Activated naive CD8-positive, alpha-beta T cell treated with anti-CD3 and anti-CD28 coated beads, Interleukin-2, amount 10 ng/mL, durations not matched to agents 7 days and 5 days (primary cell): ENCODE measurements at places on chromosomes 5 and 9. TPM values are rescaled to one million over a fixed set of nuclear protein-coding genes. Genes with fewer than 3 reads are reported as not detected.

GRCh38 chr9:96388144-96388543, 4.6 kb upstream of the SLC35D2 start:
- no peak for DNase-seq

GRCh38 chr5:90909940-90910339, 351.3 kb downstream of the ADGRV1 start:
- DNase-seq, result no peak

Gene CDX1
- total RNA-seq, result not detected

Gene DHX29
- 18.9 TPM for total RNA-seq

DNA sequence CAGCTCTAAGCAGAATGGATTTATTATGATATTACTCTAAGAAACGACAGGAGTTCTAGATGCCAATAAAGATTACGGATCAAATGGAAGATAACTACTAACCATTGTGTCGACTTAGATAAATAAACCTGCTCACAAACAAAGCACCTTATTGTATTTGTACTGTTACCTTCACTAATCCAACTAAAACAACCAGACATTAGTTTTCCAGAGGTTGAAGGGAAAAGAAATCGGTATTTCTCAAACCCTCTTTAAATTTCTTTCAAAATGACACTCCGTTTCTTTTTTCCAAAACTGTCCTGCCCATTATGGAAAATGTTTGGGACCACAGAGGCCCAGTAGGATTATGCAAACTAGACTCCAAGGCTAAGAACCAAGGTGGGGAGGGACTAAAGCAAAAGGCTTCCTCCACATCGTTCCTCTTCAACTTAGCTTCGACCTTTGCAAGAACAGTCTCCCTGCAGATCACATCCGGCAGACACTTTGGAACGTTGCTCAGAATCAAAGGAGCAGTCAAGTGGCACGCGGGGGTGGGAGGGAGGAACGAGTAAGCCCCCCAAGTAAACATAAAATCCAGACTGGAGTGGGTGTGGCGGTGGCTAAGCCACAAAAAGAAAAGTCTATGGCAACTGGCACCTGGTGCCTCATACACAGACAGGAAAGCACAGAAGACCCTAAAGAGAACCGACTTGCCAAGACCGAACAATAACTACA, 2.7 kb downstream of the MLLT3 start:
- DNase-seq, result peak; percentile 51

Gene TMEM252
- not detected for total RNA-seq

DNA sequence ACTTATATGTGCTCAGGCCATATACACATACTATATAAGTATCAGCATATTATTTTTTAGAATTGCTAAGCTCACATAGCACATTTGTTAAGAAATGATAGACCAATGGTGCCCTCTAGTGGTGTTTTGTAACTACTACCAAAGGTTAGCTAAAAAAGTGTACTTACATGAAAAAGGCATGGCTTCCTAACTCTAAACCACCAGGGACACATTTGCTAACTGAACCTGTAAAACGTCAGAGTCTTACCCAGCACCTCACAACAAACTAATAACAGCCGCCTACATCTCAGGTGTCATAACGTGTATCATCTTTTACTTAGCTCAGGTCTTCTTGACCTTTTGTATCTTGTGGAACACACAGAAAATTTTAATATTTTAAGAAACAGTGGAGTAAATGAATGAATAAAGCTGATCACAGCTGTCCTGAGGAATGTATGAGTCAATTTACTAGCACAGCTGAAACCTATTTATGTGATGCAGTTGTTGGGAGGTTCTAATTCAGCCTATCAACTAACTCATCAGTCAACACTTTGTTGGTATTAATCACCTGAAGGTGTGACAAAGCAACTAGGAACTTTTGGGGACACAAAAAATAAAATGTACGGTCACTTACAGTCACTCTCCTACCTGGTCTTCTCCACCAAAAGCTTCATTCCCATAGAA, 72.9 kb downstream of the BAAT start:
- no peak for DNase-seq

- no peak for DNase-seq
Measured at GRCh38 chr5:72478684-72479083, 28.5 kb downstream of the ZNF366 start.

DNA sequence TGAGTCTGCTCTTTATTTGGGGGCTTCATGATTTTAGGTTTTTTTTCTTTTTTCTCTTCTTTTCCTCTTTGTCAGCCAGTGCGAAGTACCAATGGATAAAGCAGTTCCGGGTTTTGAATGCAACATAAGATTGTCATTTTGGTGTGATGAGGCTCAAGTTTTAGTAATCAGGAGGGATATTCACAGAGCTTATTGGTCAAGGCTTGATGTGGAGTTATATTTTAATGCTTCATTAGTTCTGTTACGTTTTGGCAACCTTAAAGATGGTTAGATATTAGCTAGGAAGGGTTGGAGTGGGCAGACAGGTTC, 1.4 kb downstream of the PIK3R1 start:
- DNase-seq, result no peak

- DNase-seq, result peak; percentile 75
Measured at GRCh38 chr5:173573126-173573960, 43.1 kb downstream of the BOD1 start.

Gene C9orf153
- total RNA-seq, result 0.30 TPM

- no peak for DNase-seq
Measured at GRCh38 chr9:111029260-111029659, 9.0 kb downstream of the LPAR1 start.
